ENCODE measurements at places on chromosomes 16 and 17.

GRCh38 chr17:44543213-44543904, 13.9 kb upstream of the FZD2 start:
- DNase-seq, result no peak

DNA sequence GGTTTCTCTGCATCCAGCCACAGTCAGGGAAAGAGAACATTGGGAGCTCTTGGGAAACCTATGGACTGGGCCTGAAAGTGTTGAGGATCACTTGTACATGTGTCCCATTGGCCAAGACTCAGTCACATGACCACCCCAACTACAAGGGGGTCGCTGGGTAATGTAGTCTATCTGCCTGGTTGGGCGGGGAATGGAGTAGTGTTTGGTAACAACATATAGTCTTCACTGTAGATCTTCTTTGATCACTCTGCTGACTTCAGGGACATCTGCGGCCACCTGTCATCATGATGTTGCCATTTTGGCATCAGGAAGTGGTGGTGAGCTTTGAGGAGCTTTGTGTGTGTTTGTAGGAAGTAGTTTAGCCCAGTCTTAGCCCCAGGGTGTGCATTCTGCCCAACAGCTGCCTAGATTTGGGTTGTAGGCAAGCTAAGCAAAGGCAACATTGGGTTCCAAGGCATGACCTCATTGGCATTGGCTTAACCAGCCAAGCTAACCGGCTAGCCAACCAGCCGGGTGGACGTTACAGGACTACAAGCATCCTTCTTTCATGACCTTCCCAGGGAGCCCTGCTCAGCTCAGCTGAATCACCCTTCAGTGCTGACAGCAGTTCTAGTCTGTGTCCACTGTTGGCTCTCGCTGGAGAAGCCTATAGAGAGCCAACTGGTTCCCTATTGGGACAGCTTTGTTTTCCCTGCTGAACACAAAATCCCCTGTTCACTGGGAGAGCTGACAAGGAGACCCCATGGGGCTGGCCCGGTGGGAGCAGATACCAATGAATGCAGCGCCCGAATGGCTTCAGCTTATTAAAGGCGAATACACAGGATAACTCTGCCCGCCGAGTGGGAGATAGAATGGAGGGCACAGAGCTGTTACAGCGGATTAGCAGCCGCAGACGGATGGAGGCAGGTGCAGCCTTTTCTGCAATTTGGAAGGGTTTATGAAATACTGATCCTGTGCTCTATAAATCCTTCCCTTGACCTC, 178.6 kb downstream of the NTN1 start:
- no peak for DNase-seq

DNA sequence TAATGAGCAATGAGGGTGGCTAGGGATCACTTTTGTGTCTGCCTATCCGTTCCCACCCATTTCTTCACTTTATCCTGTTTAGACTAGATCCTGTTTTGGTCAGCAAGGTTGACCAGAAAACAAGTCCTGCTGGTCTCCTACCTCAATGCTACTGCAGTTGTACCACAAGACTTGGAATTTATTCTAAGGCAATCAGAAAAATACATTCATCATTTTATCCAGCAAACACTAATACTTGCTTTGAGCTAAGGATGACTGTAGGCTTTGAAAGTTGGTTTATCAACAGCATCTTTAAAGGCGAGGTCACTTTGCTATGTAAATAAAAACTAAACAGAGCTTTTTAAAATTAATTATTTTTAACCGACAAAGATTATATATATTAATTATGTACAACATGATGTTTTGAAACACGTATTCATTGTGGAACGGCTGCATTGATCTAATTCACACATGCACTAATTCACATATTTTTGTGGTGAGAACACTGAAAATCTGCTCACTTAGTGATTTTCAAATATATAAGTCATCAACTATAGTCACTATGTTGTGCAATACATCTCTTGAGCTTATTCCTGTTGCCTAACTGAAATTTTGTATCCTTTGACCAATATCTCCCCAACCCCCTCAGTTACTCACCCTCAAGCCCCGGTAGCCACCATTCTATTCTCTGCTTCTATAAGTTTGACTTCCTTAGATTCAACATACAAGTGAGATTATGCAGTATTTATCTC, 125.9 kb upstream of the HS3ST3A1 start:
- DNase-seq, result no peak

DNA sequence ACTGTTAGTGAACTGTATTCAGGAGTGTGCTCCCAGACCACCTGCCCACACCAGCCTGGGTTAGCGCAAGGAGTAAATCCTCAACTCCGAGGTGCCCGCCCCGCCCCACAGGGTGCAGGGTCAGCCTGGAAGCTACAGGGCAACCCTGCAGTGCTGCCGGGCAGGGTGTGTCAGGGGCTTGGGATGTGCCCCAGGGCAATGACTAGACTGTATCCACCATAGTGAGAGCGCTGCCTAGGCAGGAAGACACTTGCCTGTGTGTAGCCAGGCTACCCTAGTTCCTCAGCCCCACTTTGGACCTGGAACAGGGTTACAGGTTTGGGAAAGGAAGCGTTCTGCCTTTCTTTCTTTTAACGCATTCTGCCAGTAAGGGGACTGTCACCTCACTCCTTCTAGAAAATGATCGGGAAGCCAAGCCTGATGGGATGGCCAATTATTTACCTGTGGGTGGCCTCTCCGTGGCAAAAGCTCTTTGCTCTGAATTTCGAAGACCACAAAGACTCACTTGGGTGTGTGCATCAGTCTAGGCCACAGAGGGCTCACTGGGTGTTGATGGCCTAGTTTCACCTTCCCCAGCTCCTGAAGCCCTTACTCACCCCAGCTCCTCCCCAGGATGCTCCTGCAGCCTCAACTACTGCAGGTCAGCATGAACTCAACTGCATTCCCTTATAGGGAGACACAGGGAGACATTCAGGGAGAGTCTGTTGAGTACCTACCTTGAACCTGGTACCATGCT, 90.9 kb downstream of the CCDC182 start:
- no peak for DNase-seq

- DNase-seq, result no peak
Observed at GRCh38 chr17:46732160-46732559, 86.3 kb downstream of the WNT3 start.

DNA sequence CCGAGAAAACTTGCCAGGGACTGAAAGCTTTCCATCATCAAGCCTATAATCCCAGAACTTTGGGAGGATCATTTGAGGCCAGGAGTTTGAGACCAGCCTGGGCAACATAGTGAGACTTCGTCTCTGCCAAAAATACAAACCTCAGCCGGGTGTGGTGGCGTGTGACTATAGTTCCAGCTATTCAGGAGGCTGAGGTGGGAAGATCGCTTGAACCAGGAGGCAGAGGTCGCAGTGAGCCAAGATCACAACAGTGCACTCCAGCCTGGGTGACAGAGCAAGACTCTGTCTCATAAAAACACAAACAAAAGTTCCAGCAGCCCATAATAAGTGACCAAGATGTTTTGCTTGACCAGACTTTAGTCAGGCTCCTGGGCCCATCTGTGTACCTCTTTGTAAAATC, 1.9 kb downstream of the MEAK7 start:
- no peak for DNase-seq

- DNase-seq, result no peak
Observed at GRCh38 chr17:35934760-35935159, 4.2 kb upstream of the RDM1 start.

DNA sequence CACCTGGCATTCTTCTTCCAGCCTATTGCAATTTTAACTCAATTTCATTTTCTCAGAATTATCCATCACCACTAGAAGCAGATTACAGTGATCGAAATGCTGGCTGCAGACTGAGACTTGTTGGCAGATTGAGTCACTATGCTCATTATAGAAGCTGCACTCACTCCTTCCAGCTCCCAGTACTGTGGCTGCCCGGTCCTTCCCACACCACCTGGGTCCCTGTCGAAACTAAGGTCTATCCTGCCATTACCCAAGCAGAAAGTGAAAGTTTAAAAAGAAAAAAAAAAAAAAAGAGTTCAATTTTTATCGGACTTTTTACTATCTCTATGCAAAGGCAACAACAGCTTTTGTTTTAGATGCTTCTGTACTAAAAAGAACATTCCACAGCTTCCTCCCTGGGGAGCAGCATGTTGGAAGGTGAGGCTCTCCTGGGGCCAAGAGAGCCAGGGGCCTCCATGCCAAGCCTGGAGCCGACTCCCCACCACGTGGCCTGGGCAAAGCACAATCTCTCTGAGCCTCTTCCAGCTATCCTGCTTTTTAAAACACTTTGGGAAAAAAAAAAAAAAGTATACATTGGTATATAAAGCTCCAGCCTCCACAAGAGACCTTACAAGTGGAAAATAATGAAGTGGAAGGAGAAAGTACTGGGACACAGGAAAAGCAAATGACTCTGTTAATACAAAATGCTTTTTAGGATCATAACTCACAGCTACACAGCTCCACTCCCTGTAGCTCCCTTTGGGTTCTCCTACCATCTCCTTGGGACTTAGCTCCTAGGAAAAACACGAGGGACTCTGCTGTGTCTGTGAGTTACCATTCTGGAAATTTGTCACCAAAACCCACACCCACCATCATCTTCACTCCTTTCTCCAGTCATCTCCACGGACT, 77.8 kb downstream of the USP31 start:
- DNase-seq, result no peak

DNA sequence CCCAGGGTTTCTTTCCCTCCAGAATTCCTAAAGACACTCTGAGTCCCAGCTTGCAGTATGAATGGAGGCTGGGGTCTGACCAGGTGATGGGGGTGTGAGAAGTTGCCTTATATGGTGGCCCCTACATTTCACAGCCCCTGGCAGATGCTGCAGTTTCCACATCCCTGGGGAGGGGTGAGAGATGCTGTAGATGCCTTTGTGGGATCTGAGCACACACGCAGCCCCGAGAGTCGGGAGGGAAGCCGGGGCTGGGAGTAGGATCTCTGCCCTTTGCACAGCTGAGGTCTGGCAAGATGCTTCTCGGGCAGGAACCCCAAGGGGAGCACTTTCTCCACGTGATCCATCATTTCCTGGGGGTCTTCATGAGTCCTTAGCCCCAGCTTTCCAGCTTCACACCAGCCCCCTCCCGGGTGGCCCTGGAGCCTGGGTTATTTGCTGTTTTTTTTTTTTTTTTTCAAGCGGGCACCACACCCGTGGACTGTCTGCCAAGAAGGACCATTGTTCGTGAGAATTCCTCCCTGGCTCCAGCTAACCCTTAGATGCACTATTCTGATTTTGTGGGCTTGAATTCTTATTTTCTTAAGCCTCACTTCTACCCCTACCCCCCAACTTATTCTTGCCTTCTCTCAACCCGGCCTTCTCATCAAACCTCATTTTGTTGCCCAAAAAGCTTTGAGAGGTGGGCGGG, 50.6 kb downstream of the NTN1 start:
- DNase-seq, result no peak

GRCh38 chr17:4710693-4711634, 532 bp downstream of the ARRB2 start:
- DNase-seq, result peak; percentile 35

GRCh38 chr17:9677411-9677810, 32.1 kb downstream of the USP43 start:
- no peak for DNase-seq

- DNase-seq, result no peak
Observed at GRCh38 chr17:79131701-79132100, 57.1 kb downstream of the ENGASE start.

GRCh38 chr16:66299349-66299748, 67.1 kb upstream of the CDH5 start:
- DNase-seq, result no peak
